Activated CD8-positive, alpha-beta T cell treated with anti-CD3 and anti-CD28 coated beads for 36 hours (primary cell): ENCODE measurements at places on chromosomes 3 and 15. TPM values are rescaled to one million over a fixed set of nuclear protein-coding genes. Genes with fewer than 3 reads are reported as not detected.

GRCh38 chr15:64344651-64345294, 11.2 kb downstream of the CSNK1G1 start:
- peaks cover 26% of the 10 kb centered on the region for H3K4me1 ChIP-seq
- no peak overlapping the region for H3K4me3 ChIP-seq
- DNase-seq, result no peak
- peaks cover 22% of the 10 kb centered on the region for H3K36me3 ChIP-seq

DNA sequence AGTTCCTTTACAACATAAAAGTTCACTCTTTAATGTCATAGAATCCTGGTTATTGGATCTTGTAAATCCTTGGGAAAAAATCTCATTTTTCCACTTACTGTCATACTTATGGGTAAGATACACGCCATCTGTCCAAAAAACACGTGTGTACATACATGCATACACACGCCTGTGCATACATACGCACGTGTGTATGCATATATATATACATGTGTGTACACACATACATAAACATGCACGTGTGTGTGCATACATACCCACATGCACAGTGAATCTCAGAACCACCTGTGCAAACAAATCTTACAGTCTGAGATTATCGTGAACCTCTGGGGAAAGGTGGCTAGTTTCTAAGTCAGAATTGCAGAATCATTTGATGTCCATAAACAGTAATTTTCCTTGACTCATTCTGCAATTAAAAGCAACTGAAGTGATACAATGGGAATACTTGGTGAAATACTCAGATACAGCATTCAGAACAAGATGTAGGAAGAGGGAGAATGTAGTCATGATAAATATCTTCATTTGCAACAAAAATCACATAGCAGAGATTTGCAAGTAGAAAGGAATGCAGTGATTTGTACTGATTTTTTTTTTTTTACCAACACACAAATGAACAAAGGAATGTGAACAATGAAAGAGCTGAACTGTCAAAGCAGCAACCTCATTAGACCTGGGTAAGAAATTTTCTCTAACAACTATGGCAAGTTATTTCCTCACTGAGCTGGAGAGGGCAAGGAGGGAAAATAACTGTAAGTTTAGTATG, 160.6 kb upstream of the POU1F1 start:
- H3K36me3 ChIP-seq, result no peaks in the 10 kb centered on the region
- H3K27ac ChIP-seq, result no peak overlapping the region
- no peak for DNase-seq
- no peaks in the 10 kb centered on the region for H3K4me1 ChIP-seq
- H3K27me3 ChIP-seq, result peaks cover 2% of the 10 kb centered on the region

DNA sequence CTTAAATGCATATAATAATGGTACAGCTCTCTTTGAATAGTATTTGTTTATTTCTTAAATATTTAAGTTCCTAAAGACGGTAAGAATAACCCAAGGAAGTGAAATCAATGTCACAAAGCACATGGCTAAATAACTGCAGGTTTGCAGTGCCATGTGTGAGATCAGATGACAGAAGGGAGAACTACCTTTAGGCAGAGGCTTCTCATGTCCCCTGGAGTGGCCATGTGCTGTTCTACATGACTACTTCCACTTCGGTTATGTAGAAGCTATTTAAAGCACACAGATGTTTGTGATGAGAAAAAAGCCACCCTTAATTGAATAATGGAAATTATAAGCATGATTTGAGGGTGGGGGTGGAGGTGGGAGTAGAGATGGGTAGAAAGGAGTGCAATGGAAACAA, 109.1 kb downstream of the UBE3A start:
- DNase-seq, result no peak
- no peaks in the 10 kb centered on the region for H3K27me3 ChIP-seq
- H3K36me3 ChIP-seq, result peaks cover 55% of the 10 kb centered on the region
- H3K4me3 ChIP-seq, result no peak overlapping the region
- H3K27ac ChIP-seq, result no peak overlapping the region

DNA sequence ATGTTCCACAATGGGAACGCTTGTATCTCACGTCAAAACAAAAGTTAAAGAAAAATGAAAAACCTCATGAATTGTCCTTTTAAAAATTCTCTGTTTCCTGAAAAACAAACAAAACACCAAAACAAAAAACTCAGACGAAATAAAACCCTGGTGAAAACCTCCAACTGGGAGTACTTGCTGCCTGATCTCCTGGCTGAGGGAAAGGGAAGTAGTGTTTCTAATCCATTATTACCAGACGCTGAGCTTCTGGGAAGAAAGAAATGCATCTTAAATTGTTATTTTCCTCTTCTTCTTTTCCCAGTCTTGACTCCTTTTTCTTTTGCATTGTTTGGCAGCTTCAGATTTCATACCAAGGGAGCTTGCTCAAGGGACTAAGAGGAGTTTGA, 243.2 kb upstream of the RGMA start:
- DNase-seq, result no peak
- H3K27me3 ChIP-seq, result peaks cover 24% of the 10 kb centered on the region
- H3K4me1 ChIP-seq, result no peaks in the 10 kb centered on the region
- H3K27ac ChIP-seq, result no peak overlapping the region

Gene ZNF148
- total RNA-seq, result 36.9 TPM

DNA sequence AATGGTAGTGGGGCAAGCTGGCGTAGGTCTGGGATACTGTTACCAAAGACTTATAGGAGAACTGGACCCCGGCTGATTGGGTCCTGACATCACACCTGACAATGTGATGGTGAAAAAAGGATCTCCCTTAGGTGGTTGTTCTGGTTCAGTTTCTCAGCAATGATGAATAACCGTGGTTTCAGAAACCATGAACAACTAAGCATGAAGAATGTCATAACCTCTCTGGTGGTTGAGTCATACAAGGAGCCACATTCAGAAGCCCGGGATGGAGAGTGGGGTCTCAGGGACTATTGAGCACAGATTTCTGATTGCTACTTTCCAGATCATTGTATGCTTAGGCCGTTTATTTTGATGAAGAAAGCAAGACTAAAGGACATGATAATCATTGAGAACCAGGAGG, 17.4 kb downstream of the GPR160 start:
- no peaks in the 10 kb centered on the region for H3K27me3 ChIP-seq
- DNase-seq, result peak; percentile 51
- H3K4me3 ChIP-seq, result no peak overlapping the region
- H3K27ac ChIP-seq, result no peak overlapping the region
- no peaks in the 10 kb centered on the region for H3K36me3 ChIP-seq

DNA sequence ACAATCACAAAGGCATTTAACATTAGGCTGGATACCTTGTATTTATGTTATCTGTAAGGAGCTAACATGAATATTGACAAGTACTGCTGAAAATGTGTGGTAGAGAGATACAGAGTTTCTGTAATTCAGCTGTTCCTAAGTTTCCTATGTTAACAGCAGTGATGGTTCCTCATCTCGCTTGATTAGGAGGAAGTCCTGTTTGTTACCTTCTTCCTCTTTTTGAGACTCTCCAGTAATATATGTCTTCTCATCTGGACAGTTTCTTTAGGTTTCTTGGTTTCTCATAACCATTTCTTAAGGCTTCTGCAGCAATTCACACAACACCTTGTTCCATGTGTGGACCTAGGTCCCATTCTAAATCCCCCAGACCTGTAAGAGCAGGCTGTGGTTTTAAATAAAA, 11.4 kb upstream of the PEX5L start:
- no peaks in the 10 kb centered on the region for H3K27me3 ChIP-seq
- no peaks in the 10 kb centered on the region for H3K4me1 ChIP-seq
- DNase-seq, result no peak
- no peak overlapping the region for H3K4me3 ChIP-seq
- H3K36me3 ChIP-seq, result no peaks in the 10 kb centered on the region
- no peak overlapping the region for H3K27ac ChIP-seq

DNA sequence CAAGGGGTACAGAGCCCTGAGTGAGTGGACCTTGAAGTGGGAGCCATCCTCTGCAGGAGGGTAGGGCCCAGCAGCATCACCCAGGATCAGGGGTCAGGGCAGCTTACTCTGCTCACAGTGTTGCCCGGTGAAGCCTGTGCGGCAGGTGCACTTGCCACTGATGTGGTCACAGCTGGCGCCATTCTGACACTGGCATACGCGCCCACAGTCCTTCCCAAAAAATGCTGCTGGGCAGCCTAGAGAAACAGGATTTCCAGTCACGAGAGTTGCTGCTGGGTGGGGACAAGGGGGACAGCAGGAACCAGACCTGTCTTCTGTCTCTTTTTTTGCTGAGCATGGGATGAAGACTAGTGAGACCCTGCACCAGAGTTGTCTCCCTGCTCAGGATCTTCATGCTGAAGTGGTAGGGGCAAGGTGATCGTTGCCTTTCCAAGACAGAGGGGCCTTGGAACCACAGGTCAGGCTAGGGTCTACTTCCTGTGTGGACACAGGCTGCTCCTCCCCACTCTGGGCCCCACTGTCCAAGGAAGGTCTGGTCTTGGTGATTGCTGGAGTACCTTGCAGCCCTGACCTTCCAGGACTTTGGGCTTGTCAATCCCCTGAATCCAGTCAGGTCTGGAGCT, 46.9 kb downstream of the RAB11A start:
- no peak overlapping the region for H3K4me3 ChIP-seq
- peaks cover 23% of the 10 kb centered on the region for H3K4me1 ChIP-seq
- DNase-seq, result no peak
- H3K27ac ChIP-seq, result no peak overlapping the region
- no peaks in the 10 kb centered on the region for H3K27me3 ChIP-seq

DNA sequence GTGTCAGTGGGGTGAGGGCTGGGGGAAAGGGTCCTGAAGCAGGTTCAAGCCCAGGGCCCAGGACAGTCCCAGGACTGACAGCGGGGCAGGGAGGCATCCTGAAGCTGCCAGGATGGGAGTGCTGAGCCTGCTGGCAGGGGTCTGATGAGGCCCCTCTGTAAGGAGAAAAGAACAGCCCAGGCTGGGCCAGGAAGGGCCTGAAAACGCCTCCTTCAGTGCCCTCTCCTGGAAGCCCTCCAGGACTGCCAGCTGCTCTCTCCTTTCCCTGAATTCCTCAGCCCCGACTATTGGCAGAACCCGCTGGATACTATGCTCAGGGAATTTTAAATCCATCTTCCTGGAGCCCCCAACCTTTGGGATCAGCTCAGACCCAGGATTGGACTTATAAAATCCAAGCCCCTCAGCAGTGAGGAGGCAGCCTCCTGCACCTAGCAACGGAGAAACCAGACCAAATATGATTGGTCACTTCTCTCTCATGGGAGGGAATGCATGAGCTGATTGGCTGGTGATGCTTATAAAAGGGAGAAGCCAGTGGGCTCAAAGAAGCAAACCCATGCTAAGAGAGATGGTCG, 203.5 kb upstream of the LINGO1 start:
- H3K4me1 ChIP-seq, result no peaks in the 10 kb centered on the region
- H3K36me3 ChIP-seq, result no peaks in the 10 kb centered on the region
- no peak for DNase-seq
- no peak overlapping the region for H3K27ac ChIP-seq

Gene CCR9
- total RNA-seq, result 0.20 TPM

- H3K4me1 ChIP-seq, result no peaks in the 10 kb centered on the region
- no peak for DNase-seq
- H3K4me3 ChIP-seq, result no peak overlapping the region
Measured at GRCh38 chr15:53875139-53875538, 103.1 kb upstream of the UNC13C start.

DNA sequence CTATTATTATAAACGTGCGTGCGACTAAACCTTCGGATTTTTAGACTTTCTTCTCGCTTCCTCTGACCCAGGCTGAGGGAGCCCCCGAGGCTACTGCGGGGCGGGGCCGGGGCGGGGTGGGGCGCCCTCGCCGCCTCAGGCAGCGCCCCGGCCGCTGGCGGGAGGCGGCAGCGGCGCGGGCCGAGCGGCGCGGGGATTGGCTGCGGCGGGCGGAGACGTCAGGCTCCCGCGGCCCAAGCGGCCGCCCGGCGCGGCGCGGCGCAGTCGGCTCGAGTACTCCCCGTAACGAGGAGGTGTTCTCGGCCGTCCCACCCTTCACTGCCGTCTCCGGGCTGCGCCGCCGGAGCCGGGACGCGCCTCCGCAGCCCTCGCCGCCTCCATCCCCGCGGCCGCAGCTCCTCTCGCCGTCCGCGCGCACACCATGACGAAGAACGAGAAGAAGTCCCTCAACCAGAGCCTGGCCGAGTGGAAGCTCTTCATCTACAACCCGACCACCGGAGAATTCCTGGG, at the start of gene ATP1B3:
ATP1B3 (plus strand) TSS at position 263 of the 510 bp plus-strand sequence; CDS start at position 422, 159 bp downstream.
- H3K4me3 ChIP-seq, result peak within 1 kb of the TSS; percentile 95
- H3K27ac ChIP-seq, result peak within 1 kb of the TSS; percentile 95
- H3K36me3 ChIP-seq, result peaks cover 37% of the 10 kb centered on the region
- H3K4me1 ChIP-seq, result peaks cover 33% of the 10 kb centered on the region
- H3K27me3 ChIP-seq, result no peaks in the 10 kb centered on the region

DNA sequence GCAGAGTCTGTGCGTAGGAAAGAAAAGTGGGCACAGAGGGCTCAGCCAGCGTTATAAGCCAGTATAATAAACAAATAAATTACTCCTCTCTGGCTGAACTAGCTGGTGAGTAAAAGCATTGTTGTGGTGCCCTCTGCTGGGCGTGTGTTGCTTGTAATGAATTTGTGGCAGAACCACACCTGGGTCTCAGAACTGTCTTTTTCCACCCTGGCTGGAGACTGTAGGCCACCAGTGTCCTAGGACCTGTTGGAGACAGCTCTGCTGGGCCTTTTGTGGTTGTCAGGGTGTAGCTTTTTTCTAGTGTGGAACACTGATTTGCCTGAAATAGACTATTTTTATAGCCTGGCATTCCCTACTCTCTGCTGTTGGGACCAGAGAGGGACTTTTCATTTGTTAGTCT, 130.5 kb upstream of the EIF1B start:
- H3K4me1 ChIP-seq, result no peaks in the 10 kb centered on the region
- no peak overlapping the region for H3K27ac ChIP-seq
- no peak overlapping the region for H3K4me3 ChIP-seq
- H3K36me3 ChIP-seq, result no peaks in the 10 kb centered on the region
- peak; percentile 83 for DNase-seq

Gene FBXW12
- not detected for total RNA-seq

DNA sequence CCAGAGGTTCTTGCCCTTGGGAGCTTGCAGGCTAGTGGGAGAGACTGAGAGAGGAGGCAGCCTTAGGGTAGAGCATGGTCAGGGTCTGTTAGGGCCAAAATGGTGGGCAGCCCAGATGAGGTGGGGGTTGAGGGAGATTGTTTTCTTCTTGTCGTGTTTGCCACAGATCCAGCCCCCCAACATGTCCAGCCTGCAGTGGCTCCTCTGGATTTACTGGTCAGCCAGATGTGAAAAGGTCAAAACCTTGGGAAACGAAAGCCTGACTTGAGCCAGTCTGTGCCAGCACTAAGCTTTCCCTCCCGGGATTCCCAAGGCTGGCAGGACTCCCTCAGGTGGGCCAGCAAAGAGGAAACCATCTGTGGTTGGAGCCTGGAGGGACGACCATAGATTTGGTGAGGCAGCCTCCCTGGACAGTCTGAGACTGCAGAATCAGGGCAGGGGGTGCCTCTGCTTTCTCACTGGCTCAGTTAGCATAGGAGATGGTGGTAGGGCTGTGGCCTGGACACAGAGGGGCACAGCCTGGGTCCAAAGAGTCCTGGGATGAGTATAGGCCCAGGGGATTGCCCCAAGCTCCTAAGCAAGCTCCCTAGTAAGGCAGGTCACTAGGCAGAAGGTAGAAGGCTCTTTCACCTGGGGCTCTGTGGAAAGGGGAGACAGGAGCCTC, 51.2 kb upstream of the PRR23C start:
- no peaks in the 10 kb centered on the region for H3K4me1 ChIP-seq
- no peak overlapping the region for H3K27ac ChIP-seq
- DNase-seq, result no peak
- no peaks in the 10 kb centered on the region for H3K36me3 ChIP-seq
- H3K4me3 ChIP-seq, result no peak overlapping the region

- H3K4me3 ChIP-seq, result no peak overlapping the region
- H3K36me3 ChIP-seq, result no peaks in the 10 kb centered on the region
- peaks cover 12% of the 10 kb centered on the region for H3K4me1 ChIP-seq
Measured at GRCh38 chr3:177725165-177725564, 527.9 kb upstream of the TBL1XR1 start.

Gene MME
- total RNA-seq, result not detected

GRCh38 chr3:32113981-32114545, 7.6 kb downstream of the GPD1L start:
- peak overlapping the region; percentile 73 for H3K4me3 ChIP-seq
- H3K4me1 ChIP-seq, result peaks cover 65% of the 10 kb centered on the region
- peaks cover 12% of the 10 kb centered on the region for H3K36me3 ChIP-seq
- H3K27me3 ChIP-seq, result no peaks in the 10 kb centered on the region
- peak overlapping the region; percentile 94 for H3K27ac ChIP-seq
- peak; percentile 15 for DNase-seq
